ENCODE measurements at places on chromosomes 11 and 22.

DNA sequence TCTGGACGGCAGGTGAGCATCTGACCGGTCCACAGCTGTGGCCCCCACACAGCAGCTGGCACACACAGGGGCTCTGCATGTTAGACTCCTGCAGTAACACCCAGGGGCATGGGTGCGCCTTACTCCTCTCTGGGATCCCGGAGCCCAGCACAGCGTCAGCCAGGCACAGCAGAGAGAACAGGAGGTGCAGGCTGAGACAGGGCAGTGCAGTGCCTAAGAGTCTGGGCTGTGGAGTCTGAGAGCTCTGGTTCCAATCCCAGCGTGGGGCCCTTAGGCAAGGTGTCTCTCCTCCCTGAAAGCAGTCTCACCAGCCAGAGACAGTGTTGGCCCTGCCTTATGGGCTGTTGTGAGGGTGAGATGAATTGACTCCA is 2.3 kb downstream of the NUDT8 start:
- DNase-seq = no peak

- DNase-seq = no peak
Measured at GRCh38 chr11:65315866-65316226, 1.2 kb downstream of the CDC42EP2 start.

- DNase-seq = no peak
Measured at GRCh38 chr11:113082341-113082955, 121.2 kb downstream of the NCAM1 start.

DNA sequence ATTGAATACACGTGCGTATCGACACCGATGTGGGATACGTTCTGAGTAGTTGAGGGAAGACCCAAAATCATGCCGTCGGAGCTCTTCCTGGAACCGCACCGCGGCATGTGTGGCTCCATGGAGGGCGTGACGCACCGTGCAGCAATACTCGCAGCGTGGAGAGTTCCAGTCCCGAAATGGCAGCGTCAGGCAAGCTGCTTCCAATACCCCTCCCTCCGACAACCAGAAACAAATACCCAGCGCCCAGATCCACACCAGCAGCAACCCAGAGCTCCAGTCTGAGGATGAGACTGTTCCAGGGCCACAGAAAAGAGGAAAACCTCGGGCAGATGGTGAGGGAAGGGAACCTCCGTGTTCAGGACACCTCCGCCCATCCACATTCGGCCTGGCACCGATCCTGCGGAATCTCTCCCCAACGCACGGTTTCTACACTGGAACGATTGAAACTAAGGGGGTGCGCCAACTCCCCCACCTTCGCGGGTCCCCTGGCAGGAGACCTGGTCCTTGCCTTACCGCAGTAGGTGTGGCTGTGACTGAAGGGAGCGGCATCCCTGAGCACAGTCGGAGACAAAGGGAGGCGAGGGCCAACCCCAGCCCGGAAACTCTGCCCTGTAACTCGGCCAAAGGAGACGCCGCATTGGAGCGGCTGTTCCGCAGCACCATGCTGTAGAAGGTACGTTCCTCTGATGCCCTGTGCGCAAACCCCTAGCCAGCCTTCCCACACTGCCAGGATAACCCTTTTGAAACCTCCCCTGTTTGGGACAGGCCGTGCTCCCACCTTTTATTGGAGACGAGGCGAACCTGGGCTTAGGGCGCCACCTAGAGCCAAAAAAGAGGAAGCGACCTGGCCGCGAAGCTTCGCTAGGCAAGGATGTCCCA is 28.2 kb downstream of the DBX1 start:
- peak; percentile 30 for DNase-seq

DNA sequence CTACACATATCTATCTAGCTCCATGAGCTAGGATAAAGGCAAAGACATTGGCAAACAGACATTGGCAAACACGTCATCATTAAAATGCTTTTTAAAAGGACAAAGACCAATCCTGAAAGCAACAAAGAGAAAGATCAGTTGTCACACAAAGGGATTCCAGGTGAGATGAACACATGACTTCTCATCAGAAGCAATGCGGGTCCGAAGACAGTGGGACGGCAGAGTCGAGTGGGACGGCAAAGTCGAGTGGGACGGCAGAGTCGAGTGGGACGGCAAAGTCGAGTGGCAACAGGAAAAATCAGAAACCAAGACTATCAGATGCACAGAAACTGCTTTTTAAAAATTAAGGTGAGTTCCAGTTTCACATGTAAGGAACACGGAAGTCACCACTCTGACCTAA is 609.5 kb downstream of the BRD1 start:
- DNase-seq = no peak

GRCh38 chr11:130653838-130654636 is 205.6 kb downstream of the ADAMTS15 start:
- no peak for DNase-seq
